ENCODE measurements at places on chromosomes 12 and 14.

GRCh38 chr14:58659846-58660245, 22.1 kb downstream of the DACT1 start:
- DNase-seq = no peak

- DNase-seq = no peak
These were observed 131.6 kb downstream of the SAMD4A start for GRCh38 chr14:54698501-54698900.

GRCh38 chr12:104604070-104604994, 147.6 kb downstream of the CHST11 start:
- peak; percentile 82 for DNase-seq

- no peak for DNase-seq
These were observed 38.5 kb downstream of the SENP1 start for GRCh38 chr12:48067250-48067938.

DNA sequence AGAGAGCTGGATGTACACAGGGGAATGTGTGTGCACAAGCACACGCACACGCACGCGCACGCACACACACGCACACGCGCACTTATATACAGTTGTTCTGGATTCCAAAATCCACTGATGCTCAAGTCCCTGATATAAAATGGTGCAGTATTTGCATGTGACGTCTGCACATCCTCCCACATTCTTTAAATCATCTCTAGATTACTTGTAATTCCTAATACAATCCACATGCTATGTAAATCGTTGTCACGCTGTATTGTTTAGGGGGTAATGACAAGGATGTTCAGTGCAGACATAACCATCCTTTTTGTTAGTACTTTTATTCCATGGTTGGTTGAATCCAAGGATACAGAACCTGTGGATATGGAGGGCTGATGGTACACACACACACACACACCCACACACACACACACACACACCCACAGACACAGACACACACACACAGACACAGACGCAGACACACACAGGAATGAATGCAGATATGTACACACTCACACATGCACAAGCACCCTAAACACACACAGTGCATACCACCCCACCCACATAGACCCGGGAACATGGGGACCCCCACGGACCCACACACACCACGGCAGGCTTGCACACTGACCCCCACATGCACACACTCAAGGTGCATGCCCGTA, 188.5 kb upstream of the PRMT8 start:
- DNase-seq = no peak

GRCh38 chr14:98022541-98023520, 1225.6 kb downstream of the VRK1 start:
- DNase-seq = no peak

DNA sequence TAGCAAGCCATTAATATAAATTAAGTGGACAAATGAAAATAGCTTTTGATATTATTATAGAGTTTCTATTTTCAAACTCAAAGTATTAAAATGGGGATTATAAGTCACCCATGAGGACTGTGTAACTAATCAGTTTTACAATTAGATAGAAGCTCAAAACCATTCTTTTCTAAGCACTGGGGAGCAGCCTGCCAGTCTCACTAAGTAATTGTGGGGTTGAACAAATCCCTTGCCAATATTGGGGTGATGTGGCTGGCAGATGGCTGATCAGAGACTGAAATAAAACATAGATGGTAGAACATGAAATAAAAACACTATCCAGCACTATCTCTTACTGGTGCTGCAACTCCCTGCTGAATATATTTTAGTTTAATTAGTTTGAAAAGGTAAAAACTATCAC, 353.2 kb downstream of the FLRT2 start:
- no peak for DNase-seq

DNA sequence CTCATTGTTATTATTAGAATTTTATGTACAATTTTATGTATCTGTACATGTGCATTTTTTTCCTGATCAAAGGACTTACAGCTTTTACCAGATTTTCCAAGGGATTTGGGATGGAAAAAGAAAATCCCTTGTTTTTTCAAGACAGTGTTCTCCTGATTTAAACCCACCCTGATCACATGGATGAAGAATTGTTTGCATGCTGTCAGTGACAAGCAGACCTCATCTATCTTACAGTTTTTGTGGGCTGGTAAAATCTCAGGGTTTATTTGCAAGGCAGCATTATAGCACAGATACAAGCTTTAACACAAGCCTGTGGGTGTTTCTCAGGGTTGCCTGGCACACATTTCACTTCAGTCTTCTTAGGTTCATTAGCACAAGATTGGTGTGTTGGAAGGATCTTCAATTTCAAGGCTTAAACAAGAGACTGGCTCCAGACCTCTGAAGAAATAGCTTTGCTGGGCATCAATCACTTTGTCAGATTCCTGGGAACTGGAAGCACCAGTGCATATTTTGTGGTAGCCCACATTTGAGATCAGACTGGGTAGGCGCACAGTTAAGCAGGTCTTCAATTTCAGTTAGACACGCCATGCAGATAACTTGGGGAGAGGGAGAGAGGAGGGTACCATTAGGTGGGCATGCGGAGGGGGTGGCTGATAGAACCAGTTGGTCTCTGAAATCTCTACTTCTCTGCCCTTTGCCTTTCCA, 118.0 kb downstream of the TBX5 start:
- no peak for DNase-seq

DNA sequence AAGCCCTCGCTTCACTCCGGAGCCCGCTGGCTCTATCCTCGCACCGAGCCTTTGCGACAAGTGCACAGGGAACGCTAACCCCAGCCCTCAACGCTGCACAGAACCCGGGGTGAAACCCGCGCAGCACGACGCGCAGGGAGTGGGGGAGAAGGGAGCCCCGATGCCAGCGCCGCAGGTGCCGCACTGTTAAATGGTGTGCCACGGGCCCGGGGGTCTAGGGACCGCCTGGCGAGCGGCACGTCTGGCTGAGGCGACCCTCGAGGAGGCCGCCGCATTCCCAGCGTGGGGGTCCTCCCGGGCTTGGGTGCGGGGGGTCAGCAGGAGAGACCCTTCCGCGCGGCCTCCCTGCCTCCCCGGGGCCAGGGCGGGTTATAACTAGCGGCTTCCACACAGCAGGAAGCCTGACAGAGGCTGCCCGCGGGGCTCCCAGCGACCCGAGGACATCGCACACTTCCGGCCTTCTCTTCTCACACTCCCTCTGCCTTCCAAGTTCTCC, 23.8 kb upstream of the LRTM2 start:
- DNase-seq = peak; percentile 67

- DNase-seq = no peak
These were observed 89.0 kb downstream of the POLR3B start for GRCh38 chr12:106446419-106447092.

DNA sequence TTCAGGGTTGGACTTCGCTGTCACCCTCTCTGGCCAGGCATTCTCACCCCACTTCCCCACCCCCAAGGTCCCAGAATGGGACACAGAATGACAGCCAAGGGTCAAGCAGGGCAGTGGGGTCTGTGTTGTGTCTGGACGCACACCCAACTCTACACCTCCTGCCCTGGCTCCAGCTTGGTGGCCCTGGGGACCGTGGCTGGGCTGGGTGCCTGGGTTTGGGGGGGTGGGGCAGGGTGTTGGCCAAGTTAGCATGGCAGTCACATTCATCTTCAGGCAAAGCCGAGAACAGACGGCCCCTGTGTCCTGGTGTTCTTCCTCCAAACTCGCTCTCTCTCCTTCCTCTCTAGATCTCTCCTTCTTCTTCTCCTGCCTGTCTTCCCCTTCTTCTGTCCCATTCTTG, 5.6 kb downstream of the LRP1 start:
- DNase-seq = no peak

- DNase-seq = no peak
These were observed 35.8 kb downstream of the FLVCR2 start for GRCh38 chr14:75614179-75614578.

DNA sequence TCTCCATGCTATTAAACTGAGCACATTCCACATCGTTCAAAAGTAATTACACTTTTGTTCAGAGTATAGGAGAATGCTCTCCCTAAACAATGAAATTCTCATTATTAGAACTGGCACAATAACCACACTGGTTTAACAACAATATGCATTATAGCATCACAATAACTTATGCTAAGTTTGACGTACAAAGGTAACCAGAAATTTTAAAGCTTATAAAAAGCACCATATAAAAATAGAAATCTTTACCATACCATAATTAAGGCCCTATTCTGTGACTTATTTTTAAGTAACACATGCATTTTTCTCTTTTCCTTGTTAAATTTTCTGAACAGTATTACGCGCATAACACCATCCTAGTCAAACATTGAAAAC, 60.4 kb downstream of the SOX5 start:
- no peak for DNase-seq

DNA sequence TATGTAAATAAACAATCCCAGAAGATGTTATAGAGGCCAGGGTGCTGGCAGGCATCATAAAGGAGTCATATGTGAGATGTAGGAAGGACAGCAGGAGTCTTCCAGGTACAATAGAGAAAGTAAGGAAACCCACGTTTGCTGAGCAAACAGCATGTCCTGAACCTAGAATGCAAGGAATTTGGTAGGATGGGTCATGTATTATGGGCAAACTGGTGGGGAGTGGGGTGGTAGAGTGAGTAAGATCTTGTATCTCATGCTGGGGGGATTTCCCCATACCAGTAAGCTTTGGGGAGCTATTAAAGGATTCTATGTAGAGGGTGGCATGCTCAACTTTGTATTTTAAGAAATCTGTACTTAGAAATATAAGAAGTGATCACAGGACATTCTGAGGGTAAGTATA, 41.0 kb downstream of the CDKL1 start:
- DNase-seq = no peak

GRCh38 chr12:18135086-18135485, 45.1 kb upstream of the RERGL start:
- DNase-seq = no peak

- no peak for DNase-seq
These were observed 150.9 kb downstream of the SLC15A4 start for GRCh38 chr12:128672893-128673292.

DNA sequence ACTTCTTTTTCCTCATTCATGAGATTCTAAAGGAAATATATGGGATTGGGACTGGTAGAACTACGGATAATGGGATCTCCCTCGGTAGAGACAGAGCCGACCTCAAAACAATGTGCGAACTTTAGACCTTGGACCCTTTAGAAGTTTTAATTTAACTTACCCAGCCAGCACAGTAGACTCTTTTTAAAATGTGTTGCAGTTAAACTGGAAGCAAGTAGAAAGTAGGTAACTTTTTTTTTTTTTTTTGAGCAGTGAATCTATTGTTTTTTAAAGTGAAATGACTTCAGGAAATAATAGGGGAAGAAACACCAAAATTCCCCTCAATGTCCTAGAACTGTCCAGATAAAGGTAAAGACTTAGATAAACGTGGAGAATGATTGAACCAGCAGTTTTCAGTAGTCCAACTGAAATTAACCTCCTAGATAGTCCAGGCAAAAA, 1.1 kb upstream of the ATXN2 start:
- DNase-seq = no peak

DNA sequence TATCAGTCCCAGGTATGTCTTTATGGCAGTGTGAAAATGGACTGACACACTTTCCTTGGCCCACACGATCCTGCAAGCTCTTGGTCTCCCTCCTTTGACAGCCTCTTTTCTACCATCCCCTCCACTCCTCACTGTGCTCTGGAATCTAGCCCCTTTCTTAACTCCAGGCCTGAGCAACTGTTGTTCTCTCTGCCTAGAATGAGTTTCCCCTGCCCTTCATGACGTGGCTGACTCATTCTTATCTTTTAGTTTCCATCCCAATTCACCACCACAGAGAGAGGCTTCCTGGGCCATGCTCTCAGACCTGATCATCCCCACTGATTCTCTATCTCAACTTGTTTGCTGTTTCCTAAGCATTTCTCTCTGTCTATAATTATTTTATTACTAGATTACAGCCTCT, 157.4 kb upstream of the HMGA2 start:
- no peak for DNase-seq

DNA sequence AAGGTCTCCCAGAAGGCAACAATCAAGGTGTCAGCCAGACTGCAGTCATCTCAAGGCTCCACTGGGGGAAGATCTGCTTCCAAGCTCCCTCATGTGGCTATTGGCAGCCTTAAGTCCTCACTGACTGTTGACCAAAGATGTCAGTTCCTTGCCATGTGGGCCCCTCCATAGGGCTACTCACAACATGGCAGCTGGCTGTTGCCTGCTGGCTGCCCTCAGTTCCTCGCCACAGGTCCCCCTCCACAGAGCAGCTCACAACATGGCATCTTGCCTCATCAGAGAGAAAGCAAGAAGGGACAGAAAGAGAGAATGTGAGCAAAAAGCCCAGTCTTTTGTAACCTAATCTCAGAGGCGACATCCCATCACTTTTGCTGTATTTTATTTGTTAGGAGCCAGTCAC, 34.4 kb upstream of the EGLN3 start:
- DNase-seq = no peak

GRCh38 chr14:70755655-70756054, 53.7 kb downstream of the MAP3K9 start:
- DNase-seq = no peak

GRCh38 chr12:100356644-100357223, at the start of gene SLC17A8:
SLC17A8 (plus strand) TSS chr12:100357074; CDS start chr12:100357392, 318 bp downstream.
- DNase-seq = no peak

DNA sequence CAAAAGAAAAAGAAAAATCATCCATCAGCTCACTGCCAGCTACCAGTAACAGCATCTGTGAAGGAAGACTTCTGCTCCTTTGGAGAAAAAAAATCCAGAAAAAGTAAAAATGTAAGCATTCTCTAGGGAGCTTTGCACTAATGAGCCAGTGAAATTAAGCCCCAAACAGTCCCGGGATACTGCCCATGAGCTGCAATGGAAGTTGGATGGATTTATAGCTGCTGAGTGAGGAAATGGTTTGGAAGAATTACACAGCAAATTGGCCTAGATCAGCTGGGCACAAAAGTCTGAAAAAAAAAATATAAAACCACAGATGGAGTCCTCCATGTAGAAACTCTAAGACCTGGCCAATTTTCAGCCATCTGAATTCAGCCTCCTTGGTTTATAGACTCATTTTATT, 462.9 kb upstream of the USP15 start:
- no peak for DNase-seq

GRCh38 chr12:115700896-115701465, 576.5 kb downstream of the MED13L start:
- DNase-seq = no peak

GRCh38 chr12:109998241-109998903, 858 bp upstream of the ANKRD13A start:
- no peak for DNase-seq

DNA sequence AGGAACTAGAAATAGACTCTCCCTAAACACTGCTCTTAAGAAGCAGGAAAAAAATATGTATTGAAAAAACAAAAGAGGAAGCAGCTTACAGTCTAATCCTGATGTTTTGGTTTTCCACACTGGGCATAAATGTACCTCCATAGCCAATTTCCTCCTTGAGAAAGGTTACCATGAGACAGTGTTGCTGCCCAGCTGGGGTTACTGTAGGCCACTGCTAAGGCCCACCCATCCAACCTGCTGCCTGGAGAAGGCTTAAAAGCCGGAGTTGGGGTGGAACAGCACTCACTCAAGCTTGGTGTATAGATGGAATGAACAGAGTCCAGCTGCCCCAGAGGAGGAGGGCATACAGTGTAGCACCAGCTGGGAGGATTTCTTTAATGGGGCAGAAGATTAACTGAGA, 41.1 kb downstream of the ERG28 start:
- DNase-seq = no peak

All from B cell (primary cell).